ENCODE measurements at places on chromosomes 12 and 14. TPM values are rescaled to one million over a fixed set of nuclear protein-coding genes. Genes with fewer than 3 reads are reported as not detected.

LHX5 gene
- 2.1 TPM for total RNA-seq

GRCh38 chr12:43501703-43502102 lies 50.3 kb downstream of the ADAMTS20 start:
- H3K27ac ChIP-seq, result no peak overlapping the region
- H3K36me3 ChIP-seq, result peaks cover 5% of the 10 kb centered on the region
- H3K4me3 ChIP-seq, result no peak overlapping the region
- no peaks in the 10 kb centered on the region for H3K27me3 ChIP-seq
- DNase-seq, result no peak

COL2A1 gene
- total RNA-seq, result 10.8 TPM

PNP gene
- 83.9 TPM for total RNA-seq

GRCh38 chr14:82897469-82898308 lies 1364.0 kb upstream of the SEL1L start:
- no peaks in the 10 kb centered on the region for H3K27me3 ChIP-seq
- H3K27ac ChIP-seq, result no peak overlapping the region
- H3K4me1 ChIP-seq, result no peaks in the 10 kb centered on the region
- no peak for DNase-seq
- H3K36me3 ChIP-seq, result no peaks in the 10 kb centered on the region
- no peak overlapping the region for H3K4me3 ChIP-seq

DNA sequence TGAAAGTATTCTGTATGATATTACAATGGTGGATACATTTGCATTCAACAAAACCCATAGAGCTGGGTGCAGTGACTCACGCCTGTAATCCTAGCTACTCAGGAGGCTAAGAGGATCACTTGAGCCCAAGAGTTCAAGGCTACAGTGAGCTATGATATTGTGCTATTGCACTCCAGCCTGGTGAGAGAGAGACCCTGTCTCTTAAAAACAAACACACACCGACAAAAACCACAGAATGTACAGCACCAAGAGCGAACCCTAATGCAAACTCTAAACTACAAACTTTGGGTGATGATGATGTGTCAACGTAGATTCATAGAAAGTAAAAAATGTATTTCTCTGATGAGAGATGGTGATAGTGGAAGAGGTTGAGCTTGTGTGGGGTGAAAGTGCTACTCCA lies 8.6 kb downstream of the CAPRIN2 start:
- H3K4me3 ChIP-seq, result no peak overlapping the region
- H3K36me3 ChIP-seq, result peaks cover 36% of the 10 kb centered on the region
- no peak for DNase-seq
- H3K27ac ChIP-seq, result no peak overlapping the region

SCN8A gene
- 15.2 TPM for total RNA-seq

NAP1L1 gene
- total RNA-seq, result 1,012 TPM

- DNase-seq, result no peak
- H3K4me3 ChIP-seq, result no peak overlapping the region
- H3K4me1 ChIP-seq, result peaks cover 3% of the 10 kb centered on the region
Observed at GRCh38 chr14:95831468-95831867, 45.2 kb upstream of the TUNAR start.

ORAI1 gene
- 24.7 TPM for total RNA-seq

CDH24 gene
- 16.9 TPM for total RNA-seq

GRCh38 chr12:105944628-105945027 lies 194.1 kb downstream of the NUAK1 start:
- H3K27me3 ChIP-seq, result no peaks in the 10 kb centered on the region
- no peaks in the 10 kb centered on the region for H3K4me1 ChIP-seq
- H3K36me3 ChIP-seq, result peaks cover 4% of the 10 kb centered on the region
- no peak overlapping the region for H3K27ac ChIP-seq
- DNase-seq, result no peak
- H3K4me3 ChIP-seq, result no peak overlapping the region

SP7 gene
- total RNA-seq, result not detected

DNA sequence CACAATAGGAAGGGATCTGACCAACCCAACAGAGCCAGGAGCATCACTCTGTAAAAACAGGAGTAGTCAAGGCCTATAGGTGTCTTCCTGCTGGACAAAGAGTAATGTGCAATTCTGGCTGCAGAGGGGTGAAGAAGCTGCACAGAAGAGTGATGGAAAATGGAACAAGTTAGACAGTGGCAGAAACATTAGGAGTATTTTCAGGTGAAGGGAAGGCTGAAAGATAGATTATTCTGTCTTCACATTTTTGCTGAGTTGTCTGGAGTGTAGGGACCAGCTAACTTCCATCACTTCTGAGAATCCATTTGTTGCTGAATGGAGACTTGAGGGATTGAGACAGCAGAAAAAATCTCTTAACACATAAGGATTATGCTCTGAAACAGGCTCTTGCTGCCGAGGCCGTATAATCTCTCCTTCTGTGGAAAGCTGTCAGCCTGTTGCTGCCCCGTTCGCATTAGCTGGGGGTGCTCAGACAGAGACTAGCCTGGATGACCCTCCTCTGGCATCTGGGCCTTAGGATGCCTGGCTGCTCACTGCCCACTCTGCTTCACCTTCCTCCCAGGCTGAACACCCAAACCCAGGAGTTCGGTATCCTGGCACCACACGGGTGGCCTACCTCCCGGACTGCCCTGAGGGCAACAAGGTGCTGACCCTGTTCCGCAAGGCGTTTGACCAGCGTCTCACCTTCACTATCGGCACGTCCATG lies 3.1 kb upstream of the ARHGEF25 start:
- H3K27ac ChIP-seq, result no peak overlapping the region
- H3K4me3 ChIP-seq, result no peak overlapping the region
- peaks cover 3% of the 10 kb centered on the region for H3K4me1 ChIP-seq
- H3K27me3 ChIP-seq, result no peaks in the 10 kb centered on the region
- DNase-seq, result no peak
- peaks cover 8% of the 10 kb centered on the region for H3K36me3 ChIP-seq

DNA sequence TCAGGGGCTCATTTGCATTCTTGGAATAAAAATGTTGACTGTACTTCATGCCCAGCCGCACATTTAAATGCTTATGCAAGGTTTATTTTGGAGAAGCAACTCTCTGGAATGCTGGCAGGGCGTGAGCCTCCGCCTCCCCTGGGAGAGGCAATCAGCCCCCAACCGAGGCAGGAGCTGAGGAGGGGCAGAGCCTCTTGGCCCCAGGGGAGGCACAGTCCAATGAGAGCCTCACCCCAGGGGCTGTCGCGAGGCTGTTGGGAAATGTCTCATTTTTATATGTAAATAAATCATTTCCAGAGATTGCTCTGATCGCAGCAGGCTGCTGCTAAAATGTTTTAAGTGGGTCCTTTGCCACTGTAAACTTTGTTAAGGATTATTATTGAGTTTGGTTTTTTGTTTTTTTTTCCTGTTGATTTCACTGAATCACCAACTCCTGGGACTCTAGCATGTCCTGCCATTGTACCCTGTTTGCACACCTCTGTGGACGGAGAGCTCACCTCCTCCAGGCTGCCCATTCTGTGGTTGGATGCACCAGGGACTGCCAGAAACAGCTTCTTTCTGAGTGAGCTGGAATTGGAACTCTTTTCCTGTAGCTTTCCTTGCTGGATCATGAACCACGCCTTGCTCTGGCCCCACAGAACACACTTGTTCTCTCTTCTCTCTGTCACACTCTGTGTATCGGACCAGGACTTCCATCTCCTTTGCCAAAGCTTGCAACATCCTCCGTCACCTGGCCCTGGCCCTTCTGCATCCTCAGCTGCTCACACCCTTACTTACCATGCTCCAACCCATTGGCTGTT lies 46.9 kb upstream of the FAM181A start:
- no peaks in the 10 kb centered on the region for H3K4me1 ChIP-seq
- DNase-seq, result no peak
- peaks cover 5% of the 10 kb centered on the region for H3K36me3 ChIP-seq
- no peak overlapping the region for H3K27ac ChIP-seq
- H3K27me3 ChIP-seq, result no peaks in the 10 kb centered on the region
- H3K4me3 ChIP-seq, result peak overlapping the region; percentile 17

DNA sequence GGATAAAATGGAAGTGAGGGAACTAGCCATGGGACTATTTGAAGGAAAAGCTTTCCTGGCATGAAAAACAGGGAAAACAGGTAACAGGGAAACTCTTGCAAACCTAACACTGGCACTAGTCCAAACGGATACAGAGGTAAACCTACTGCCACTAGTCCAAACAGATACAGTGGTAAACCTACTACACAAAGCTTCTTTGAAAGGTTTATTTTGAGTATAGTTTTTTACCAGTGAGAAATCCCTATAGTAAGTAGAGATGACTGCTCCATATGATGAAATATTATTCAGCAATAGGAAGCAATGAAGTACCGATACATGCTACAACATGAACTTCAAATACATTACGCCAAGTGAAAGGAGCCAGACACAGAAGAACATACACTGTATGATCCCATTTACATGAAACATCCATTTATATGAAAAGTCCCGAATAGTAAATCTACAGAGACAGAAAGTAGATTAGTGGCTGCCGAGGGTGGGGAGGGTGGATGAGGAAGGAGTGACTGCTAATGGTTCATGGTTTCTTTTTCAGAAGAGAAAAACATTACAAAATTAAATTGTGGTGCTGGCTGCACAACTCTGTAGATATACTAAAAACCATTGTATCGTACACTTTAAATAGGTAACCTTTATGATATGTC lies 25.5 kb downstream of the SPTLC2 start:
- DNase-seq, result no peak
- peaks cover 10% of the 10 kb centered on the region for H3K36me3 ChIP-seq
- no peak overlapping the region for H3K4me3 ChIP-seq
- H3K4me1 ChIP-seq, result no peaks in the 10 kb centered on the region

DNA sequence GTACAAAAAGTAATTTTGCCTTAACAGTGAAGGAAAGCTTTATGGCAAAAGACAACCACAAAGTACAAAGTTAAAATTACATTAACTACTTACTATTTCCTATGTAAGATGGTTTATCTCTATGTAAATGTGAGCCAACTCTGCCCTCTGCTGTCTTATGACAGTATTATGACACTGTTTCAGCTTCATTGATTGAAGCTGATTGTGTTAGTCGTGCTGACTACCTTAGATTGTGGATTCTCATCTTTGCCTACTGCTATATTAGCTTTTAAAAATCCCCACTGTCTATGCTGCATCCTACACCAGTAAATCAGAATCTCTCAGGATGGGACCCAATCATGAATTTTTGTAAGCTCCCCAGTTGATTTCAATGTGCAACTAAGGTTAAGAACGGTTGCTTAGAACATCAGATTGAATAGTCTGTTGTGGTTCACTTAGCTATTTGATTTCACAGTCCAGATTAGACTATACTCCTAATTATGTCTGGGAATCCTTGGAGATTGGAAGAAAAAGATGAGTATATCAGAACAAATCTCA lies 12.2 kb upstream of the SPTB start:
- no peaks in the 10 kb centered on the region for H3K4me1 ChIP-seq
- no peak overlapping the region for H3K4me3 ChIP-seq
- H3K27me3 ChIP-seq, result no peaks in the 10 kb centered on the region

CEBPE gene
- total RNA-seq, result not detected

LUM gene
- not detected for total RNA-seq

DNA sequence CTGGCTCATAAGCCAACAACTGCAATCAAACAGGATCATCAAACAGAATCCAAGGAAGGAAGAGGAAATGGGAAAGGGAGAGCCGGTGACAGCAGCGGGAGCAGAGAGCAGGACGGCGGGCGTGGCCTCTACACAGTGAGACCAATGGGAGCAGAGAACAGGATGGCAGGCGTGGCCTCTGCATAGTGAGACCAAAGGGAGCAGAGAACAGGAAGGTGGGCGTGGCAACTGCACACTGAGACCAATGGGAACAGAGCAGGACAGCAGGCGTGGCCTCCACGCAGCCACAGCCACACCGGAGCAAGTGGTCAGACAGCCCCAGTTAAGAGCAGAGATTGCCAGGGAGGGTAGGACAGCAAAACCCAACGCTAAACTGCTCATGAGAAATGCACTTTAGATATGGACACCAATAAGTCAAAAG lies 16.4 kb downstream of the LRCOL1 start:
- peaks cover 23% of the 10 kb centered on the region for H3K27me3 ChIP-seq
- no peaks in the 10 kb centered on the region for H3K4me1 ChIP-seq
- H3K27ac ChIP-seq, result no peak overlapping the region
- peak overlapping the region; percentile 33 for H3K4me3 ChIP-seq
- no peaks in the 10 kb centered on the region for H3K36me3 ChIP-seq

GRCh38 chr12:77814386-77814785 lies 16.3 kb upstream of the NAV3 start:
- H3K27ac ChIP-seq, result no peak overlapping the region
- H3K36me3 ChIP-seq, result no peaks in the 10 kb centered on the region
- no peak overlapping the region for H3K4me3 ChIP-seq
- no peaks in the 10 kb centered on the region for H3K4me1 ChIP-seq
- no peaks in the 10 kb centered on the region for H3K27me3 ChIP-seq

- no peaks in the 10 kb centered on the region for H3K27me3 ChIP-seq
- DNase-seq, result no peak
- peaks cover 65% of the 10 kb centered on the region for H3K36me3 ChIP-seq
- no peak overlapping the region for H3K4me3 ChIP-seq
- H3K27ac ChIP-seq, result no peak overlapping the region
Observed at GRCh38 chr14:81206115-81206514, 14.6 kb downstream of the GTF2A1 start.

- no peak for DNase-seq
- no peaks in the 10 kb centered on the region for H3K4me1 ChIP-seq
- H3K4me3 ChIP-seq, result no peak overlapping the region
- H3K27me3 ChIP-seq, result no peaks in the 10 kb centered on the region
Observed at GRCh38 chr12:31466768-31467167, 124.2 kb downstream of the DENND5B start.

LRFN5 gene
- 3.0 TPM for total RNA-seq

- H3K27ac ChIP-seq, result no peak overlapping the region
- no peaks in the 10 kb centered on the region for H3K36me3 ChIP-seq
- H3K27me3 ChIP-seq, result no peaks in the 10 kb centered on the region
Observed at GRCh38 chr12:22230280-22230794, 104.2 kb downstream of the ST8SIA1 start.

DNA sequence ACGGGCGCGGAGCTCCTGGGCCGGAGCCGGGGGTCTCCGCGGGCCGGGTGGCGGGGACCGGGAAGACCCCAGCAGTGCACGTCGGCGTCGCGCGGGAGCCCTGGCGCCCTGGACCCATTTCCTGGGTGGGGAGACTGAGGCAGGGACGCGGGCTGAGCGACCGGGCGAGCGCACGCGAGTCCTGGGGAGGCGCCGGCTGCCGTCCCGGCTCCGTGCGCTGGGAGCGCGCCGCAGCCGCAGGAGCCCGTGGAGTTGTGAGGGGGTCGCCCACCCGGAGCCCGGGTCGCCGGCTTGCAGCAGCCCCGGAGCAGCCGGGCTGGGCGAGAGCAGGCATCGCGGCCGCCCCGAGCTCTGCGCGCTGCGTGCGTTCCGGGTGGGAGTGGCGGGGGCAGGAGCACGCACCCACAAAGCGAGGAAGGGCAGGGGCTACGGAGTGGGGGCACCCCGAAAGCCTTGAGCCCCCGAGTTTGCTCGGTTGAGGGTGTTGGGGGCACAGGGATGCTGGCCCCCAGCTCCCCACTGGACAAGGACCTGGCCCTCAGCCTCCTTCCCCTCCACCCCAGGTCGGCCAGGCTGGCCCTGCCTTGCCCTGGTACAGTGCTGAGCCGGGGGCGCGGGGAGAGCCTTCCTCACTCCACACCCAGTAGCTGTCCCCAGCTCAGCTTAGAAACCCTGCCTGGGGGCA lies 620 bp downstream of the MMP17 start:
- H3K27me3 ChIP-seq, result no peaks in the 10 kb centered on the region
- no peaks in the 10 kb centered on the region for H3K36me3 ChIP-seq
- no peaks in the 10 kb centered on the region for H3K4me1 ChIP-seq
- DNase-seq, result peak; percentile 51
- H3K4me3 ChIP-seq, result peak overlapping the region; percentile 62
- H3K27ac ChIP-seq, result no peak overlapping the region
